ENCODE measurements at places on chromosomes 11 and 22.

DNA sequence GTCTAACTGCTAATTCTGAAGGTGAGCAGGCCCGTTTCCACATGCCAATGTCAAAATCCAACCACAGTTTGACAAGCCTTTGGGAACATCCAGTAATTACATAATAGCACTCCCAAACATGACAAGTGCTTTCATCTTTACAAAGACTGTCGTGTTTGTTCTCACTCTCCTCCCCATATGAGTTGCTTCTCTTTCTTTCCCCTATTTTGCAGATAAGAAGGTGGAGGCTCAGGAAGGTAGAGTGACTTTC is 55.9 kb upstream of the CD44 start:
- no peak for DNase-seq

DNA sequence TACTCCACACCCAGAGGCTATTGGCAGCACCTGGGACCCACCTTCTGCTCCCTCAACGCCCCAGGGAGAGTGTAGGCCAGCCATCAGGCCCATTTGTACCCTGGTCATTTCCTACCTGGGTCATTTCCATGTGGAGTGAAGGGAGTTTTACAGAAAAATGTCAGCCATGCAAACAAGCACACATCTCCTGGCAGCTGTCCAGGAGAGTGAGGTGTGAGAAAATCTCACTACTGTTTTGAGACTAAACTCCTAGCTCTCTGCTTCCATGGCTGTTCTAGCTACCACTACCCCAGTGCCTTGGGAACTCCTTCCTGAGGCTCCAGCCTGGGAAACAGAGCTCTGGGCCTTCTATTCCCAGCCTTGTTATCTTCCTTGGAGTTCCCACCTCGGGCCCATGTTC is 2.8 kb upstream of the TMPRSS13 start:
- no peak for DNase-seq

GRCh38 chr11:66568124-66568916 is at the start of gene CTSF:
Gene CTSF, minus strand, starts transcription at chr11:66568606. Its CDS starts 120 bp downstream, at chr11:66568486.
- peak; percentile 74 for DNase-seq

DNA sequence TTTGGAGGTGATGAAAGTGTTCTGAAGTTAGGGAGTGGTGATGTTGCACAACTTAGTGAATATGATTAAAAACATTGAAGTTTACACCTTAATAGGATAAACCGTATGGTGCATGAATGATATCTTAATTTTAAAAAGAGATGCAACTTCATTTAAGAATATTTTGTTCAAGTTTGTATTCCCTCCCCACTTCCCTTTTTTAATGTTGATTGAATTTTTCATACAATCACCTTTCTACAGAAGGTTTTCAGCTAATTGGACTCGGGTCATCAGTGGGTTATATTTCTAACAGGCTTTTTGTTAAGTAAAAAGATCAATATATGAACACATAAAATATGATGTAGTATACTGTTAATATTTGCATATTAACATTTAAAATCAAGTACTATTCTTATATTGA is 72.6 kb downstream of the DDIAS start:
- DNase-seq: no peak

GRCh38 chr11:127109796-127110480 is 109.4 kb upstream of the KIRREL3 start:
- DNase-seq: no peak

GRCh38 chr11:27618281-27618915 is 81.9 kb downstream of the BDNF start:
- DNase-seq: no peak
